CD4-positive, CD25-positive, alpha-beta regulatory T cell (primary cell): ENCODE measurements at places on chromosomes 11 and 22. TPM values are rescaled to one million over a fixed set of nuclear protein-coding genes. Genes with fewer than 3 reads are reported as not detected.
A peak's percentile ranks its signal among the peaks of the same experiment; 100 is the strongest.

The ANGPTL5 gene
- not detected for total RNA-seq

The TMPRSS5 gene
- 0.74 TPM for total RNA-seq

The ARVCF gene
- total RNA-seq, result 2.7 TPM

GRCh38 chr11:44445500-44446365 is 119.7 kb upstream of the CD82 start:
- no peak overlapping the region for H3K27ac ChIP-seq
- no peaks in the 10 kb centered on the region for H3K27me3 ChIP-seq
- H3K4me1 ChIP-seq, result no peaks in the 10 kb centered on the region
- no peak for DNase-seq
- H3K4me3 ChIP-seq, result no peak overlapping the region
- H3K36me3 ChIP-seq, result no peaks in the 10 kb centered on the region

DNA sequence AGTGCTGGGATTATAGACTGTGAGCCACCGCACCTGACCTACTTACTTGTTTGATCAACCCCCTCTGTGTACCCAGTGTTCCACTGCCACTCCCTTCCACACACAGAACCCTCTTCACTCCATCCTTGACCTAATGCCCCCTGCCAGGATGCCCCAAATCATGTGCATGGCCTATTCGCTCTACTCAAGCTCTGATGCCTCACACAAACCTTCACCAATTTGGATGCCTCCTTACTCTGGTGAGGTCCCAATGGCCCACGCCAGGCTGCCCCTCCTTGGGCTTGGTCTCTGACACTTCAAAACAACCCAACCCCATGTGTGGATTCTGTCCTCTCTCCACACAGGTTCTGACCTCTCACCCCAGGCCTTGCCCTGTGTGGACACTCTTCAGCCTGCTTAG is 9.4 kb upstream of the PSMC3 start:
- no peak for DNase-seq
- H3K4me3 ChIP-seq, result no peak overlapping the region
- no peaks in the 10 kb centered on the region for H3K4me1 ChIP-seq
- no peak overlapping the region for H3K27ac ChIP-seq
- H3K36me3 ChIP-seq, result no peaks in the 10 kb centered on the region
- no peaks in the 10 kb centered on the region for H3K27me3 ChIP-seq

DNA sequence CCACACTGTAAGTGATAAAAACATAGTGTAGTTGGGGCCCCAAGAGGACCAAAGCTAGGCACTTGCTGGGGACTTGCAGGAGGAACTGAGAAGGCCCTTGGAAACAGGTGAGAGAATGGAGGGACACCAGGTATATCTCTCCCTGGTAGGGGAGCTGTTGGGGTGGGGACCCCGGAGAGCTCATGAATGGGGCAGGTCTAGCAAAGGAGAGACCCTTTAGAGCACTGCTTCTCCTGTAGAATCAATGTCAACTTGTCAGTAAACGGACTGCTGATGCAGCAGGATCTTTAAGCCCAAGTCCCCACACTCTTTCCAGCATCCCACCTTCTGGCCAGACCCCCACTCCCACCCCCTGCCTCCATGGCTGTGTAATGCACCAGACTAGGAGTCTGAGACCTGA is 109.6 kb upstream of the THY1 start:
- DNase-seq, result no peak
- no peak overlapping the region for H3K4me3 ChIP-seq
- no peaks in the 10 kb centered on the region for H3K36me3 ChIP-seq
- no peaks in the 10 kb centered on the region for H3K4me1 ChIP-seq
- H3K27me3 ChIP-seq, result no peaks in the 10 kb centered on the region

DNA sequence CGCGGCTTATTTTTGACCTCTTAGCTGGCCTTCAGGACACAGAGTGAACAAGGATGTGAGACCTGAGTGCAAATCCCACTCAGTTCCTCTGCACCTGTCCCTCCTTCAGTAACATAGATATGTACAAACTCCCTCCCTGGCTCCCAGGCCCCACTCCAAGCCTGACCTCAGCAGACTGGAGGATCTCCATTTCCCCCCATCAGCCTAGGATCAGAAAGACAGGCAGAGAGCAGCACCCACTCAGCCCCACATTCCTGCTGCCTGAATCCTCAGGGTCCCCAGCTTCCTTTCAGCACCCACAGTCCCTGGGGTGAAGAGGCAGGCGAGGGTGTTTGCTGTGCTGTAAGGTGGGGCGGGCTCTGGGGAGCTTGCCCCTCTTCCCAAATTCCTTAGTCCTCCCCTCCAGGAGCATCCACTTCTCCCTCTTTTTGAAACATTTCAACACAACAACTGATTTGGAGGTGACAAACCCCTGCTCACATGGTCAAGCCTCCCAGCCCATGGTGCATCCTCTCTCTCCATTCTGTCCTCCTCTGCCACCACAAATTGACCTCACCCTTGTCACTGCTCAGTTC is 151.1 kb downstream of the FEZ1 start:
- H3K4me3 ChIP-seq, result no peak overlapping the region
- H3K27ac ChIP-seq, result no peak overlapping the region

DNA sequence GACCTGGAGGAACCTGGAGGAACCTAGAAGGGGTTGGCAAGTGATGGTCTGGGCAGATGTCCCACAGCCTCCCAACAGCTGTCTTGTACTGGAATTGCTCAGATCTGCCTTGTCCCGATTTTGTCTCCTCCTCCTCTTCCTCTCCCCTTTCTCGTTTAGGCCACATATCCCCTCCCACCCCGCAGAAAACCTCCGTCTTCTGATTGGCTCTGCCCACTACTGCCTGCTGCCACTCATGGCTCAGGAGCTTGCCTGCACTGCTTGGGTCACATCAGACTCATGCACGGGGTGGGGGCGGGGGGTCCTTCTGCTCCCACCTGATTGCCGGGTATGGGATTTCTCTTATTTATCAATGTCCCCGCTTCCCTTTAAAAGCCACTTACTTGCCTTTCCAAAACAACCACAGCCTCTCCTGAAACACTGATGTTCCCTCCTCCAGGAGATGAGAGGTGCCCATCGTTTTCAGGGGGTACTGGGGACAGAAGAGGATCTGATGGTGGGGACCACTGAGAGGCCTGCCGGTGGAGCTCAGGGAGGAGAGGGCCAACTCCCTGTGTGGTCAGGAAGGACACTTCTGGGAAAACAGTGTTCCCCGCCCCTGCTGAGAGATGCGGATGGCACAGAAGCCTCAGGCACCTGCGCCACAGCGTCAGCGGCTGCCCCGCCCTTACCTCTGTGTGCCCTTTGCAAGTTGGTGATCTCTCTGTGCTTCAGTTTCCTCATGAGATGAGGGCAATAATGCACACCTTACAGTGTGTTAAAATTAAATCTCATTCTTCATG is 14.7 kb downstream of the TOM1 start:
- H3K27me3 ChIP-seq, result no peaks in the 10 kb centered on the region
- H3K4me3 ChIP-seq, result no peak overlapping the region
- peaks cover 66% of the 10 kb centered on the region for H3K4me1 ChIP-seq
- no peak overlapping the region for H3K27ac ChIP-seq

- no peak overlapping the region for H3K27ac ChIP-seq
- H3K4me3 ChIP-seq, result no peak overlapping the region
- no peaks in the 10 kb centered on the region for H3K27me3 ChIP-seq
- no peaks in the 10 kb centered on the region for H3K4me1 ChIP-seq
- DNase-seq, result no peak
Measured at GRCh38 chr22:47678636-47679287, 916.3 kb downstream of the TBC1D22A start.

GRCh38 chr22:31212783-31213629 is 908 bp downstream of the LIMK2 start:
- no peak for DNase-seq
- peak overlapping the region; percentile 87 for H3K4me3 ChIP-seq
- H3K27ac ChIP-seq, result peak overlapping the region; percentile 80
- H3K27me3 ChIP-seq, result no peaks in the 10 kb centered on the region
